ENCODE measurements at places on chromosomes 16 and 17.
A peak's percentile ranks its signal among the peaks of the same experiment; 100 is the strongest.

- DNase-seq, result no peak
Measured at GRCh38 chr17:29977836-29978235, 36.4 kb downstream of the EFCAB5 start.

DNA sequence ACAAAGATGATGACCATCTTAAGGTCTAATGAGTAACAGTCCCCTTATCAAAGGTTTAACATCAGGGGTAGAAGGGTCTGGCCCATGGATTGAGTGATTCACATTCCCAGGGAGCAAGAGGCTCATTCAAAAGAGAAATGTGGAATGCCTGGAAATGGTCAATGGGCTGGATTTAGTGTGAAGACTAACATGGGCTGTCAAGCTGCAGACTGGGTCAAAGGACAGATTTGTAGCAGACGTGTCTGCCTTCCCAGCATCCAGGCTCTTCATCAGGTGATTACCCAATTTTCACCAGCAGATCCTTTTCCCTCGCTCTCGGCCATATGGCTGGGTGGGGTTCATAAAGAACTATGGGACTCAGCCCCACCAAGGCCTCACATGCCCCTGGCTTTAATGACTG is 26.8 kb downstream of the DCUN1D3 start:
- DNase-seq, result no peak

DNA sequence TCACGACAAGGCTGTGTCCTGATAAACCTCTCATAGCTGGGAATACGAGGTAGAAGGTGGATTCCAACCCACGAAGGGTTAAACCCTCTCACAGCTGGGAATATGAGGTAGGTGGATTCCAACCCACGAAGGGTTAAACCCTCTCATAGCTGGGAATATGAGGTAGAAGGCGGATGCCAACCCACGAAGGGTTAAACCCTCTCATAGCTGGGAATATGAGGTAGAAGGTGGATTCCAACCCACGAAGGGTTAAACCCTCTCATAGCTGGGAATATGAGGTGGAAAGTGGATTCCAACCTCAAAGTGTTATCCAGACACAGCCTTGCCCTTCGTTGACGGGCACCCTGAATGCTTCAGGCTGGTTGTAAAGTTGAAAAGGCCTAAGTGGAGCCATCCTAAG is 31.0 kb downstream of the AXIN1 start:
- DNase-seq, result no peak

GRCh38 chr16:11258553-11259492 is 2.8 kb upstream of the SOCS1 start:
- no peak for DNase-seq

DNA sequence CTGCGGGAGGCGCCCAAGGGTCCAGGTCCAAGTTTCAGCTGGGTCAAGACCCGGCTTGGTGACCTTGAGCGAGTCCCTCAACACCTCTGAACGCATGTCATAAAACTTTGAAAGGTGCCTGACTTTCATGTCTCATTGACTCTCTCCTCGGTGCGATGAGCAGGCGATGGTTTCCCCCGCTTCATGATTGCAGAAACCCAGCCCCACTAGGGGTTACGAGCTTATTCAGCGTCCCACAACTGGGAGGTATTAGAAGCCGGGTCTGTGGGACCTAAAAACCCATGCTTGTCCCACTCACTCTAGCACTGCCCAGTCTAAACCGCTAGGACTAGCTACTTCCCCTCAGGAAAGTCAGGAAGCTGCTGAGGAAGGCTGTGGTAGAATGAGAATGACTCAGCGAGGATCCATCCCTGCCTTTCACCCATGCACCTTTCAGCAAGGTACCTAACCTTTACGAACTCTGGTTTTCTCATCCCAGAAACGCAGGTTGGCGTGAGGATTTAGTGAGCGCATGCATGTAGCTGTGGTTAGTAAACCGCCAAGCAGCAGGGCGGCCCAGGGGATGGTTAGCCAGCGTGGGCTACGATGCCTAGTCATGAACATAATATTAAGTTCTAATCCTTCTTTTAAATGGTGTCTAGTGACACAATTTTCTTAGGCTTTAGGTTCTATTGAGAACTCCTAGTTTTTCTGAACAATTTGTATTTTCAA is 26.2 kb upstream of the RFFL start:
- no peak for DNase-seq

DNA sequence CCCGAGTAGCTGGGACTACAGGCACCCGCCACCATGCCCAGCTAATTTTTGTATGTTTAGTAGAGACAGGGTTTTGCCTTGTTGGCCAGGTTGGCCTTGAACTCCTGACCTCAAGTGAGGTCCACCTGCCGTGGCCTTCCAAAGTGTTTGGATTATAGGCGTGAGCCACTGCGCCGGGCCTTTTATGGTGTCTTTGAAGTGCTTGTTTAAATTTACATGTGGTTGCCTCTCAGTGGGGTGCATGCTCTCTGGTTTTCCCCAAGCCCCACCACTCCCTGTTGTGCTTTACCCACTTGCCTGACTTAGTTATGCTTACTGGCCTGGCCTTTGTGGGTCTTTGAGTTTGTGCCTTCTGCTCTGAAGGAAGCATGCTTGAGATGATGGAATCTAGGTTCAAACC is 132.0 kb downstream of the PRKCB start:
- no peak for DNase-seq

DNA sequence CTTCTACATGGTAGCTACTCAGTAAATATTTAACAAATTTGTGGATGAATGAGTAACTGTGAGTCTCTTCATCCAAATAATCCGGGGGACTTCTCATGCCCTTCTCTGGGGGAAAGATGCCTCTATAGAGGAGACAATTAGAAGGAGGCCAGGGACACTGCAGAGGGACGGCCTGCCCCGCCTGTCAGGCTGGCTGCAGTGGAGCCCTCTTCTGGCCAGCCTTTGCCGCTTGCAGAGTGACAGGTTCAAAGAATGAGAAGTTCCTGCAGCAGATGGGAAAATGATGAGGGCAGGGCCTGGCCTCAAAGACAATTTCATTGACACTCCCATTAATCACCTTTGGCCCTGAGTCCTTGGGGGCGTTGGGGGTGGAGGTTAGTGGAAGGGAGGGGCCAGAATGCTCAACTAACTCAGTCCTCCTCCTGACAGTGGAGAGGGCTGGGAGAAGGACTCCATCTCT is 339.0 kb downstream of the MAF start:
- DNase-seq, result peak; percentile 59

DNA sequence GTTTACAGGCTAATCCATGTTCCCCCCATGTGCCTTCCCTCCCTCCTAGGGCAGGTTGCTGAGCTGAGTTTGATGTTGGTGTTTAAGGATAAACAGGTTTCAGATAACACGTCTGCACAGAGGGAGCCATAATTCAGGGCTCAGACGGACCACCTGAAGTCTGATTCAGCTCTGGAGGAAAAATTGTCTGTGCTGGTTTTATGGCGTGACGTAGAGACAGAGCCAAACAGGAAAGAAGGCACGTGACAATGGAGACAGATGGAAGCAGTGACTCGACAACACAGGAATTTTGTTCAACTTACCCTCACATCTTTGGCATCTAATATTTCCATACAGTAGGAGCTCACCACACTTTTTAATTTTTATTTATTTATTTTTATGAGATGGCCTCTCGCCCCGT is 10.7 kb upstream of the USP10 start:
- no peak for DNase-seq

- no peak for DNase-seq
Measured at GRCh38 chr17:43449470-43450248, 34.1 kb upstream of the DHX8 start.

- no peak for DNase-seq
Measured at GRCh38 chr17:34762078-34762477, 182.7 kb downstream of the TMEM132E start.

- no peak for DNase-seq
Measured at GRCh38 chr16:2858245-2859025, 465 bp upstream of the PRSS22 start.

DNA sequence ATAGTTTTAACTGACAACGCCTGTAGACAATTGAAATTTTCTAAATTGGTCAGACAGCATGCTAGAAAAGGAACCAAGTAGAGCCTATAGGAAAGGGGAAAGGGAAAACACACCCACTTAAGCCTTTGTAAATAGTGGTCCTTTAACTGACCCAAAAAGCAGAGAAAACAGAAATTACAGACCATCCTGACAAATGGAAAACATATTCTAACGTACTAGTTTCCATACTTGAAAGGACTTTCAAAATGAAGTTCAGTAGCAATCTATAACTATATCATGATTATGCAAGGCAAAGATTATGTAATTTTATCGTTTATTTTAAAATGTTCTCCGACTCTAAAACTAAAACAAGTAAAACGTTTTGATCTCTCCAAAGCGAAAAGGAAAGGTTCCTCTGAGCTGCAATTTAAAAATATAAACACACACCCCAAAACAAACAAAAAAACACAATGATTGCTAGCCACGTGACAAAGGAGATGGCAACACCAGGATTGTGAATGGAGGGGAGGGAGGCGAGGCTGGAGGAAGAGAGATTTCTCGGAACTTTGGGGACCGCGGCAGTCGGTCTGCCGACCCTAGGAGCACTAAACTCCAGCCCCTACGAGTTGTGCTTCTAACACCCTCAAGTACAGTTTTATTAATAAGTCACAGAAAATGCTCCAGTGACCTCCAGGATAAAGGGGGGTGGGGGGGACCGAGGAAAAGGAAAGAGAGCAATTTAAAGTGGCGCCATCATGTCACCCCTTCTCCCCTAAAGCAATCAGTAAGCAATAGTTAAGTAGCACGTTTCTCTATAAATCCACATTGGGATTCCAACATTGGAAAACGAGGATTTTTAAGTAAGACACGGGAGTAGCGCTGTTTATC is 1.7 kb downstream of the KANSL1 start:
- peak; percentile 75 for DNase-seq

DNA sequence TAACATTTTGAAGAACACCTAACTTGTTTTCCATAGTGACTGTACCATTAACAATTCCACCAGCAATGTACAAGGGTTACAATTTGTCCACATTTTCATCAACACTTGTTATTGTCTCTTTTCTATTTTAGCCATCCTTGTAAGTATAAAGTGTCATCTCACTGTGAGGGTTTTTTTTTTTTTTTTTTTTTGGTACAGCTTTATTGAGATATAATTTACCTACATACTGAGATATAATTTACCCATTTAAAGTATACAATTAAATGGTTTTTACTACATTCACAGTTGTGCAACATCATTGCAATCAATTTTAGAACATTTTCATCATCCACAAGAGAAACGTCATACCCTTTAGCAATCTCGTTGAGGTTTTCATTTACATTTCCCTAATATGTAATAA is 17.9 kb upstream of the TMIGD1 start:
- no peak for DNase-seq

DNA sequence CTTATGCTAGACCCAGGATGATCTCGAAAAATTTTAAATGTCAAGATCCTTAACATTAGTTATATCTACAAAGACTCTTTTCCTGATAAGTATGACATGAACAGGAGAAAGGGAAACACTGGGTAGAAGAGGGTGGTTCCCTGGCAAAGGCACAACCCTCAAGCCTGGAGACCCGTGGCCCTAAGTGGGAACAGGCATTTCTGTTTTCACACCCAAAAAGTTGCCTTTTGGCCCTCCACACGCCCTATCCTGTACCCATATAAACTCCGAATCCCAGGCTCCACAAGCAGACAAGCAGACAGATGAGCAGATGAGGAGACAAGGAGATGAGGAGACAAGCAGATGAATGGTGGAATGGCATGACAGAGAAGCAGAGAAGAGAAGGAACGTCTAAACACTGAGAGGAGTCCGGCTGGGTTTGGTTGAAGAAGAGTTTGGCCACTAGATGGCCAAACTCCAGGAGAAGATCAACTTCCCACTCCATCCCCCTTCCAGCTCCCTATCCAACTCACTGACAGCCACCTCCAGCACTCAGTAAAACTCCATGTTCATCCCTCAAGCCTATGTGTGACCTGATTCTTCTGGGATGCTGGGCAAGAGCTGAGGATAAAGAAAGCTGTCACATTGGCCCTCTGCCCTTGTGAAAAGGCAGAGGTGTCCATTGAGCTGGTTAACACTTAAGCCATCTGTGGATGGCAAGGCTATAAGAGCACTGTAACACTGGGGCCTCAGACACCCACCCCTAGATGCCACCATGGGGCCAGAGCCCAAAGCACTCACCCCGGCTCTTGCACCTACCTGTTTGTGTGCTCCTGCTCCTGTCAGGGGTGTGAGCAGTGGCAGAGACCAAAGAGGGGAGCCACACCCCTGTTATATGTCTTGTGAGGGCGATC is 139.6 kb upstream of the FAM20A start:
- DNase-seq, result no peak

GRCh38 chr17:58534331-58534730 is 19.9 kb upstream of the MTMR4 start:
- DNase-seq, result no peak

- peak; percentile 79 for DNase-seq
Measured at GRCh38 chr17:4566785-4567184, 6.4 kb upstream of the GGT6 start.

GRCh38 chr17:32894245-32894644 is 17.3 kb upstream of the MYO1D start:
- DNase-seq, result no peak

DNA sequence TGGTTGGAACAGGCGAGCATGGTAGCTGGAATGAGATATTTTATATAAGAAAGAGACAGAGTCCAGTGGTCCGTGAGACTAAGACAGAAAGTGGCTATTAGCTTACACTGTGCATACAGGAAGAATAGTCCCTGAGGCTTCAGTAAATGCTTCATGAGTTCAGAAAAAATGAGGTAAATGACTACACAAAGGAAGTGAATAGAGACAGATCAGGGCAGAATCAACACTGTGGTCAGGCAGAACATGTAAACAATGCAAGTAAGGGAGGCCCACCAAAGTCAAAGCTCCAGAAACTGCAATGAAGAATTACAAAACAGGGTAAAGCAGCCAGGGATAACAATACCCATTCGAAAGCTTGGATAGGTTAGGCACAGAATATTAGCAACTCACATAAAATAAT is 4.8 kb downstream of the ABCA10 start:
- peak; percentile 20 for DNase-seq

DNA sequence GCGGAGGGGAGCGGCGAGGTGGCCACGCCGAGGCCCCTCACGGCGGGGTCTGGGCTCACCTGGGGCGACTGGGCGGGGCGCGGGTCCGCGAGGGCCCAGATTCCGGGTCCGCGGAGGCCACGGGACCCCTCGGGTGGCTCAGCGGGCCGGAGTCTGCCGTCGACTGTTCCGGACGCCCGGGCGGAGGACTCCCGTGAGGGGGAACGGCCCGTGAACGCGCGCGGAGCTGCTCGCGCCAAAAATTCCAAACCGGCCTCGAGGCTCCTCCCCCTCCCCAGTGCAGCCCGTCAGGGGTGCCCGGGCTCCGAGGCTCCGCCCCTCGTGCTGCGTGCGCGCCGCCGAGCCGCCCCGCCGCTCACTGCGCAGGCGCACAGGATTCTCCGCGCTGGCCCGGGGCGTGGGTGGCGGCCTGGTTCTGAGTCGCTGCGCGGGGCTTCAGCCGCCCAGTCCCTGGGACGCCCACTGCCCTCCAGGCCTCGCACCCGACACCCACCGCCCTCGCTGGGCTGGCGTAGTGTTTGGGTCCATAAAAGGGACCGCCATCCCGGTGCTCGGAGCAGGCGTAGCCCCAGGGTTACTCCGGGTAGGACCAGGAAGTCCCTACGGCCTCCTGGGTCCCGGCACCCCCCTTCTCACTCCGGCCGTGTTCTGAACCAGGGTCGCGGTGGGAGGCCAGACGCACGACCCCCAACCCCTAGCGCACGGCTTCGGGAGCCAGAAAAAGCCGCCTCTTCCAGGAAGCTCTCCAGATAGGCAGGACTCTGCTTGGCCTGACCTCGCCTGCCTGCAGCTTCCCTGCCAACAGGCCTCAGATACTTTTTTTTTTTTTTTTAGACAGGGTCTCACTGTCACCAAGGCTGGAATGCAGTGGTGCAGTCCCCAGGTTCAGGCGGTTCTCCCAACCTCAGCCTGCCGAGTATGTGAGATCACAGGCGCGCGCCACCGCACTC is at the start of gene PKMYT1:
PKMYT1 (minus strand) TSS at position 220 of the 950 bp plus-strand sequence. CDS start 789 bp downstream, outside the sequence.
- DNase-seq, result peak; percentile 97
